Uterus (tissue), 4 donors: ENCODE measurements at places on chromosomes 6 and 20. TPM values are rescaled to one million over a fixed set of nuclear protein-coding genes. Genes with fewer than 3 reads are reported as not detected.

GRCh38 chr6:52243282-52243893 is 912 bp downstream of the IL17F start:
- H3K36me3 ChIP-seq: no peaks in the 10 kb centered on the region
- no peaks in the 10 kb centered on the region for H3K4me1 ChIP-seq
- no peak for DNase-seq
- no peak overlapping the region for H3K4me3 ChIP-seq
- H3K27ac ChIP-seq: no peak overlapping the region
- no peaks in the 10 kb centered on the region for H3K27me3 ChIP-seq

- H3K36me3 ChIP-seq: no peaks in the 10 kb centered on the region
- H3K4me1 ChIP-seq: no peaks in the 10 kb centered on the region
- DNase-seq: no peak
- no peaks in the 10 kb centered on the region for H3K27me3 ChIP-seq
- H3K4me3 ChIP-seq: no peak overlapping the region
These were observed 58.0 kb downstream of the BLOC1S5 start for GRCh38 chr6:8006208-8006607.

DNA sequence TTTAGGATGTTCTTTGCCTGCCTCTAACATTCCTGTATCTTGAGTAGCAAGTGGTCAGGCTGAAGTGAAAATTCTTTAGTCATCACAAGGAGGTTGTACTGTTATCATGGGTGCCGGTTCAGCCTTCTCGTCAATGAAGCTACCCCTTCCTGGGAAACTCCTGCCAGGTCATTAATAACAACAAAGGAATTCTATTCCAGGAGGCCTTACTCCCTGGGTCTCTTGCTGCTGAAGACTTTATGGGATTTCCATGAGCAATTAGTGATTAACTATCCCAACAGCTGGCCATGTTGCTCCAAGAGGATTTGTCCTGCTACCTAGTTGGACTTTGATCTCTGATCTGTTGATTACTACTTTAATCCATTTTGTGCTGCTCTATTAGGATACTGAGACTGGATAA is 62.7 kb upstream of the ELOVL5 start:
- H3K27ac ChIP-seq: no peak overlapping the region
- H3K4me1 ChIP-seq: no peaks in the 10 kb centered on the region
- DNase-seq: no peak
- no peaks in the 10 kb centered on the region for H3K27me3 ChIP-seq
- H3K4me3 ChIP-seq: no peak overlapping the region

DNA sequence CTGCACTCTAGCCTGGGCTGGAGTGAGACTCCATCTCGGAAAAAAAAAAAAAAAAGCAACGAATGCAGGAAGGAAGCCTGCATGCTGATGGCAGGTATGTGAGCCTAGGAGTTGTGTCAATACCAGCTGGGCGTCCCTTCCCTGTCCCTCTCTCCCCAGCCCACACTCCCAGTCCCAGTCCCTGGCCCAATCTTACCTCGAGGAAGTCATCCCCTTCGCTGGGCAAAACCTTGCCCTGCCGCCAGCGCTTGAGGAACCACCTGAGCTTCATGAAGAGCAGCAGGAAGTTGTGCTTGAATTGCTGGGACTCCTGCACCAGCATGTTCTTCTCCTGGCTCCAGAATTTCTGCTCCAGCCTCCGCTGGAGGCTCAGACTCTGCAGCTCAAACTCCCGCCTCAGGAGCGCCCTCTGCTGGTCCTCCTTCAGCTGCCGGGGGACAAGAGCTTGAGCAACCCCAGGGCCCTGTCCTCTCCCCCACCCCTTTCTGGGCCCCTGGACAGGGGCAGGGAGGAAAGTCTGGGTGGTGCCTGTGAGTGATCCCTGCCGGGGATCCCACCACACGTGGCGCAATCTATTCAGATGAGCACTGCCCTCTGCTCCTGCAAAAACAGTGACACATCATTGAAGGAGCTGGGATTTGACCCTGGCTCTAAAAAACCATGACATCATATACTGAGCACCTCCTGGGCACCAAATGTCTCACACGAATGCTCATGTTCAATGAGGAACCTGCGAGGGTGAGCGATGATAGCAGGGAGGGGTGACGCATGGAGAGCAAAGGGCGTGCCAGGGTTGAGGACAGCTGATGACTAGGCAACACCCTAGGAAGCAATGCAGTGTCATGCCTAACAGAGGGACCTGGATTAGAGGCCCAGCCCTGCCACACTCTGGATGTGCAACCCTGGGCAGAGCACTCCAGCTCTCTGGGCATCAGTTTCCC is 35.0 kb upstream of the DSN1 start:
- H3K27me3 ChIP-seq: no peaks in the 10 kb centered on the region
- no peak overlapping the region for H3K4me3 ChIP-seq
- H3K36me3 ChIP-seq: no peaks in the 10 kb centered on the region
- DNase-seq: peak; percentile 45
- no peak overlapping the region for H3K27ac ChIP-seq
- H3K4me1 ChIP-seq: no peaks in the 10 kb centered on the region

DNA sequence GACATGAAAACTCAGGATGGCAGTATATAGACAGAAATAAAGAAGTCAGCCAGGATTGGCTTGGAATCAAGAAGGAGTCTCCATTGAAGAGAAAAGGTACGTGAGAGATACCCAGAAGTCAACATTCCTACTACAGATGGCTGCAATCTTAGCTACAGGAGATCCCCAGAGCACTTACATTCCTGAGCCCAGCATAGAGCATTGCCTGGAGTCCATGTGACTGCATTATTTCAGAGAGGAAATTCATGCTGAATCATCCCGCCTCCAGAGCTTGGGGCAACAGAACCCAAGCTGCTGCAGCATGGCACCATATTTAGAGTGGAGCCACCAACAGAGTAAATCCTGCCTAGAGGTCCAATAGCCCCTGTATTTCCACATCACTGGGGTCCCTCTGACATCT is 125.0 kb upstream of the GRIK2 start:
- no peak for DNase-seq
- no peaks in the 10 kb centered on the region for H3K4me1 ChIP-seq
- no peaks in the 10 kb centered on the region for H3K27me3 ChIP-seq
- H3K27ac ChIP-seq: no peak overlapping the region
- H3K4me3 ChIP-seq: no peak overlapping the region

OR2J3 gene
- total RNA-seq: not detected

BIRC7 gene
- not detected for total RNA-seq

RAET1L gene
- total RNA-seq: not detected
